Natural killer cell treated with Interleukin-12 subunit alpha and Interleukin-12 subunit beta and Interleukin-15 and Interleukin-18, amount 100 ng/mL, for 72 hours (primary cell): ENCODE measurements at places on chromosomes 2 and 18. TPM values are rescaled to one million over a fixed set of nuclear protein-coding genes. Genes with fewer than 3 reads are reported as not detected.
A peak's percentile ranks its signal among the peaks of the same experiment; 100 is the strongest.

GRCh38 chr2:121902171-121902591 is 146.7 kb downstream of the TSN start:
- no peaks in the 10 kb centered on the region for H3K4me1 ChIP-seq
- H3K27me3 ChIP-seq, result no peaks in the 10 kb centered on the region
- DNase-seq, result no peak
- H3K36me3 ChIP-seq, result no peaks in the 10 kb centered on the region

- H3K4me3 ChIP-seq, result no peak overlapping the region
- no peaks in the 10 kb centered on the region for H3K36me3 ChIP-seq
- no peak for DNase-seq
- no peak overlapping the region for H3K27ac ChIP-seq
- H3K4me1 ChIP-seq, result no peaks in the 10 kb centered on the region
- peaks cover 5% of the 10 kb centered on the region for H3K27me3 ChIP-seq
These were observed 20.9 kb upstream of the GMPPA start for GRCh38 chr2:219477815-219478214.

DNA sequence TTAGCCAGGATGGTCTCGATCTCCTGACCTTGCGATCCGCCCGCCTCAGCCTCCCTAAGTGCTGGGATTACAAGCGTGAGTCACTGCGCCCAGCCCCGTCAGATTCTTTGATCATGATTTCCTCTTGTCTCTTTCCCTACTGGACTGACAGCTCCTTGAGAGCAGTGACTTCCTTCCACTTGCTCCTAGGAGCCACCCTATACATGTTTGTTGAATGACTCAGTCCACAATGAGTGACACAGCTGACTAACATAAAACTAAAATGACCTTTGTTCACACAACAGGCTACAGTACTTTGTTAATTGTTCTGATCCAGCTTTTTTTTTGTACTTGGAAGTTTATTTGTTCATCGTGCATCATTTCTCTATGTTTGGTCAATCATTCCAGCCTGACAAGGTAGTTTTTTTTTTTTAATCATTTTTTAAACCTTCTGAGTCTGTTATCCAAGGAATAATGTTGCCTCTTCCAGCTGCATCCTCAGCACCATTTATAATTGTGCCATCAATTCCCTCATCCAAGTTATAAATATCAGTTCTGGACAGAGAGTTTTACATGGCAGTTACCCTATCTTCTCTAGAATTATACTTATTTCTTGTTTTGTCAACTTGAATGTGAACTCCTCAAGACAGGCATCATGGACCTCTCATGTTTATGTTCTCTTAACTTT is 42.9 kb upstream of the TUBA3E start:
- H3K27ac ChIP-seq, result no peak overlapping the region
- H3K4me1 ChIP-seq, result no peaks in the 10 kb centered on the region
- H3K27me3 ChIP-seq, result peaks cover 7% of the 10 kb centered on the region
- H3K36me3 ChIP-seq, result no peaks in the 10 kb centered on the region
- H3K4me3 ChIP-seq, result no peak overlapping the region
- DNase-seq, result no peak

NRP2 gene
- 1.5 TPM for total RNA-seq

DNA sequence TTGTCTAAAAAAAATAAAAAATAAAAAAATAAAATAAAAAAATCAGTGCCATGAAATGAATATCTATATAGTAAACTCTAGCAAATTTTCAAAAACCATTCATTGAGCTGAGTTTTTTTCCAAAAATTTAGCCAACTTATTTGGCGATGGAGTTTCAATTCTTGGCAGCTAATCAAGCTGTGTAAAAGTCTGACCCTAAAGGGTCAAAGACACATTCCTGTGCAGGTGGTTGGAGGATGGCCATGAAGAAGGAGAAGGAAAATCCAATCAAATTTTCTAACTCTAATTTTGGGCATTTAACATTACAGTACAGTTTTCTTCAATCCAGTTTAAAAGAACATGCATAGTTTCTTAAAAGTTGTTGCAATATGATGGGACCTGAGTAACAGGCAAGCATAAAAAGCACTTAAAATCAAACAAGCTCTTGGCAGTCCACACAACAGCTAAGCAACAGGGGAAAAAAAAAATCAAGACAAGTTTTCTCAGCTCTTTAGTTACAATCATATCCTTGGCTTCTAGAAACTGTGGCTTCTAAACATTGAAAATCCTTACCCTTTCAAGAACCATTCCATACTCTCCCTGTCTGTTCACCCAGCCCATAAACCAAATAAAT is 54.5 kb downstream of the ACVR1 start:
- H3K27ac ChIP-seq, result no peak overlapping the region
- H3K4me1 ChIP-seq, result peaks cover 10% of the 10 kb centered on the region
- no peak for DNase-seq
- no peak overlapping the region for H3K4me3 ChIP-seq

DUSP19 gene
- 1.5 TPM for total RNA-seq

GALR1 gene
- not detected for total RNA-seq

SERPINB12 gene
- not detected for total RNA-seq

MC4R gene
- total RNA-seq, result not detected

GRCh38 chr18:58635891-58636290 is 7.0 kb upstream of the ALPK2 start:
- H3K27me3 ChIP-seq, result peaks cover 7% of the 10 kb centered on the region
- DNase-seq, result no peak
- H3K4me1 ChIP-seq, result peaks cover 17% of the 10 kb centered on the region

DNA sequence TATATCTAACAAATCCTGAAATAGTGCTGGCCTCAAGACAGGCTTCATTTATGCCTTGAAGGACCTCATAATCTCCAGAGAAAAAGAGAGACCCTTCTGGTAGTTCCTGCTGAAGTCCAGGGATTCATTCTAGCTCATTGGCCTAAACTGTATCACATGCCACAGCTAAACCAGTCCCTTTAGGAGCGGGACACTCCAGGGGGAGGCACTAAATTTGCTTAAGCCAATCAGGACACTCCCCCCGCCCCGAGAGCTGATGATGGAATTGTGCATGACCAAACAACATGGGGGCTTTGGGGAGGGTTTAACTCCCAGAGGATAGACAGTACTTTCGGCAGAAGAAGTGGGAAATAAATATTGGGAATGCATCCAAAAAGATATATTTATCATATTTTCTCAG is 36.4 kb upstream of the CXCR4 start:
- DNase-seq, result no peak
- no peak overlapping the region for H3K27ac ChIP-seq

DNA sequence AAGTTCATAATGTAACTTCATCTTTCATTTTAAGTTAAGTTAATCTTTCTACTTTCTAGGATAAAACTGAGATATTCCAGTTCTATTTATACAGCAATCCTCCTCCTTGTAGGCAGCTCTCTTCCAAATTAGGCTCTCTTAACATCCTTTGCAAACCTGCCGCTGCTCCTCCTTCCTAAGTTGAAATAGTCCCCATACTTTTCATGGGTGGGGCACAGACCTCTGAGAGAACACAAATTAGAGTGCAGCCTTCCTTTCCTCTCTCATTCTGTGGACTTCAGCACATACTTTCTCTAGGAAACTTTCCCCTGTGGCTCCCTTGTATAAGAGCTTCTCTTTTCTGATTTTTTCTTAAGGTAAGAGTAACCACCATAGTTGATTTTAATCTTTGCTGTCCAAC is 28.3 kb downstream of the TWSG1 start:
- no peak overlapping the region for H3K27ac ChIP-seq
- H3K27me3 ChIP-seq, result no peaks in the 10 kb centered on the region
- no peak overlapping the region for H3K4me3 ChIP-seq
- DNase-seq, result no peak
- H3K36me3 ChIP-seq, result peaks cover 19% of the 10 kb centered on the region

DNA sequence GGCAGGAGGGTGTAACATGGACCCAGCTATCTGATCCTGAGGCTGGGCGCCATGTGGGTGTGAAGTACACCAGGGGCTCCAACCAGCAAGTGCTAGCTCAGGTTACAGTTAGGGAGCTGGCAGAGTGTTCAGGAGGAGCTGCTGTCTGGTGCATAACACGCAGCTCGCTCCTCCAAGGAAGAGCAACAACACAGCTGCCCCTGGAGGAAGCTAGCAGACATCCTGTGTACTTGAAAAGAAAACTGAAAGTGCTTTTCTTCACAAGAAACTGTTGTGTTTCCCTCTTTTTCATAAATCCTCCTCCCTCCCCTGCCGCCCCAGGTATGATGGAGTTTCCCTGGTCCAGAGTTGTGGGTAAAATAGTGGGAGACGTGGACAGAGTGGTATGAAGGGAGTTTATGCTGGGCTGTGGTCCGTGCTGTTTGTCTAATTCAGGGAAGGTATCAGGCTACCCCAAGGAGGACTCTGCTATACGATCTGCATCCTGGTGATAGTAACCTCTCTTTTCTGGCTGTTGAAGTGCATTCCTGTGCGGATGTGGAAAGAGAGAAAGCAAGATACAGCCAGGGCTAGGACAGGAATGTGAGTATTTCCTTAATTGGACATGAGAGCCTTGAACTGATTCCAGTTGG is 6.1 kb upstream of the LBH start:
- peak; percentile 73 for DNase-seq
- H3K36me3 ChIP-seq, result no peaks in the 10 kb centered on the region
- H3K27ac ChIP-seq, result peak overlapping the region; percentile 99
- H3K4me1 ChIP-seq, result peaks cover 86% of the 10 kb centered on the region
- H3K27me3 ChIP-seq, result no peaks in the 10 kb centered on the region

PLB1 gene
- total RNA-seq, result 0.88 TPM

DNA sequence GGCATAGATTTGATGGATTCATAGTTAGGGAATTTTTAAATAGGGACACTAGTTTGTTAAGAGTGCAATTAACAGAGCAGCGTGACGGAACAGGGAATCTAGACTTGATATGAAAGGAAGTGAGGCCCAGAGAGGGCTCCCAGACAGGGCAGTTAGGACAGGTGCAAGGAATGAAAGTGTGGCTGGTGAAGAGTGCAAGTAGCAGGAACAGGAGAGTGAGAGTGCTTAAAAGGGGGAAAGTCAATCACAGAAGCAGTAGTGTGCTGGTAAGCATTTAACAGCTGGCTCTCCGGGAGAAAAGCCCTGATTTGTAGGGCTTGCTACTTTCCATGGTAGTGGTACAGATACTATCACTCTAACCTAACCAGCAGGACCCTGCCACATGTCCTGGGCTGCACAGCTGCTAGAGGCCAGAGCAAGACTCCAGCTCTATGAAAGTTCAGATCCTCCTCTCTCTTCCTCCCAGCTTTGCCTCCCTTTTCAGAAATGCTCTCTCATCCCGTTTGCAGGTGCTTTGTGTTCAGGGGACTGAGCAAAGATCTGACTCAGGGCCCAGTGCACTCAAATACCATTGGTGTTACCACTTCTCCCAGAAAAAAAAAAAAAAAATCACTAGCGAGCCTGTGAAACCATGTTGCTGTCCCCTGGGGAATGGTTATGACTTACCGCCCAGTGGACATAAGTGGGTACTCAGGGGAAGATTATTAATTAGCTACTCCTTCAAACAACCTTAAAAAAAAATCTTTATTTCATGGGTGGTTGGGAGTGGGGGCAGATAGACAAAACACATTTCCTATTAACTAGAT is 18.1 kb upstream of the GCFC2 start:
- H3K27me3 ChIP-seq, result peaks cover 24% of the 10 kb centered on the region
- no peak for DNase-seq
- no peak overlapping the region for H3K4me3 ChIP-seq

- no peaks in the 10 kb centered on the region for H3K36me3 ChIP-seq
- H3K27me3 ChIP-seq, result no peaks in the 10 kb centered on the region
- peaks cover 29% of the 10 kb centered on the region for H3K4me1 ChIP-seq
- H3K27ac ChIP-seq, result peak overlapping the region; percentile 84
These were observed 11.1 kb downstream of the CHRNA1 start for GRCh38 chr2:174753038-174753633.

DNA sequence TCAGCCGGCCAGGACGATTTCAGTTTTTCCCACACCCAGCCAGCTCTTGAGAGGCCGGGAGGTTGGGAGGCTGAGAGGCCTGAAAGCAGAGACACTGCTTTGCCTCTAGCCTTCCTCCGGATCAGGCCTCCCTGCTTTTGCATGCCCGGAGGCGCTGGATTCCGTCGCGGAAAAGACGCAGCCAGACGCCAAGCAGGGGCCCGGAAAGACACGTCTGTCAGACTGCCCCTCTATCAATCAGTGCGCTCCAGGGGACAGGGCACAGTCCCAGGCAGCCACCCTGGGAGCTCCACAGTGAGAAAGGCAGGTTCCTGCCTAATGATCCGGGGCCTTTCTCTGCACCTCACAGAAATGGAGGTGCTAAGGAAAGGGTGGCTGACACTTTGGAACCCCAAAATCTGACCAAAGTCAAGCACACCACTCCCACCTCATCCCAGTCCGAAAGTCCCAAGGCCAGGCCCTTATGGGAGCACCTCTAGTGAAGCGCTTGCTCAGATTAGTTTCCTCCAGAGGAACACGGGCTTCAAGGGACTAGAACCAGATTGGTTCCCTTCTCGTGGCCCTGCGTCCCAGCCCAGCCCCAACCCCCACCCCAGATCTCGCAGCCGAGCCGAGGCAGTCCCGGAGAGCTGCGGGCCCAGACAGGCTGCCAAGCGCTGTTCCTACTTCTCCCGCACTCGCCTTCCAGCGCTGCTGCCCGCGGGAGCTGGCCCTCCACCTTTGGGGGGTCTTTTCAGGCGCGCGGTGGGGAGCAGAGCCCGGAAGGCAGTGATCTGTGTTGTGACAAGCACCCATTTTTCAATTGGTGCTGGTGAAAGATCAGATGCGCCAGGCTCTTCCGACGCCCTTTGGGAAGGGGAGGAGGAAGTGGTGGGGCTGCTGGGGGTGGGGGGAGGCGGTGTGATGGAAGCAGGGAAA is 5.0 kb downstream of the DLX1 start:
- peaks cover 6% of the 10 kb centered on the region for H3K36me3 ChIP-seq
- H3K4me1 ChIP-seq, result peaks cover 51% of the 10 kb centered on the region
- DNase-seq, result no peak
- H3K27me3 ChIP-seq, result peaks cover 68% of the 10 kb centered on the region

INHA gene
- not detected for total RNA-seq

ATF2 gene
- 74.3 TPM for total RNA-seq

DNA sequence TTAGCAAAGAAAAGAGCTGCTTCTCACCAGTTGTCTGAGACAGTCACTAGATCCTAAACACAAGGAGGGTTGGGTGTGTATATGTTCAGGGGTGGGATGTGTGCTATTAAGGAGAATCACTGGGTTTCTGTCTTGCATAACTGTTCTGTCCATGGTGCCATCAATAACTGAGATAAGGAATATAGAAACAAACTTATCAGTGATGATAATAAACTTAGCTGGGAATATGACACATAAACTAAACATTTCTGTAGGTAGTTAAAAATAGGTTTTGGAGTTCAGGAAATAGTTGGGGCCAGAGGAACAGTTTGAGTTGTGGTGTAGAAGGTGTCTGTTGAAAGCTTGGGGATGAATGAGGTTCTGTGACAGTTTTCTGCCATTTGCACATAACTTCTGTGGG is 17.4 kb downstream of the NAPG start:
- H3K36me3 ChIP-seq, result peaks cover 36% of the 10 kb centered on the region
- no peak overlapping the region for H3K27ac ChIP-seq
- DNase-seq, result no peak
- no peak overlapping the region for H3K4me3 ChIP-seq
- H3K27me3 ChIP-seq, result no peaks in the 10 kb centered on the region

- peaks cover 24% of the 10 kb centered on the region for H3K36me3 ChIP-seq
- peak overlapping the region; percentile 57 for H3K4me3 ChIP-seq
- DNase-seq, result no peak
- H3K27me3 ChIP-seq, result no peaks in the 10 kb centered on the region
- peaks cover 36% of the 10 kb centered on the region for H3K4me1 ChIP-seq
These were observed 21.3 kb downstream of the PIGN start for GRCh38 chr18:62165583-62165982.
